Endothelial cell (in vitro differentiated cells): ENCODE measurements at places on chromosomes 2 and 18. TPM values are rescaled to one million over a fixed set of nuclear protein-coding genes. Genes with fewer than 3 reads are reported as not detected.

The CNGA3 gene
- total RNA-seq, result 0.10 TPM

The BCL11A gene
- total RNA-seq, result 9.6 TPM

The MATN3 gene
- total RNA-seq, result 8.9 TPM

GRCh38 chr2:59342166-59342565 is 1101.0 kb upstream of the FANCL start:
- no peak overlapping the region for H3K27ac ChIP-seq
- H3K4me1 ChIP-seq, result no peaks in the 10 kb centered on the region
- H3K4me3 ChIP-seq, result no peak overlapping the region
- H3K36me3 ChIP-seq, result no peaks in the 10 kb centered on the region

- H3K4me3 ChIP-seq, result no peak overlapping the region
- no peak for DNase-seq
- H3K27ac ChIP-seq, result no peak overlapping the region
- H3K36me3 ChIP-seq, result no peaks in the 10 kb centered on the region
- peaks cover 2% of the 10 kb centered on the region for H3K27me3 ChIP-seq
These were observed 1140.4 kb downstream of the LRP1B start for GRCh38 chr2:140990416-140990815.

DNA sequence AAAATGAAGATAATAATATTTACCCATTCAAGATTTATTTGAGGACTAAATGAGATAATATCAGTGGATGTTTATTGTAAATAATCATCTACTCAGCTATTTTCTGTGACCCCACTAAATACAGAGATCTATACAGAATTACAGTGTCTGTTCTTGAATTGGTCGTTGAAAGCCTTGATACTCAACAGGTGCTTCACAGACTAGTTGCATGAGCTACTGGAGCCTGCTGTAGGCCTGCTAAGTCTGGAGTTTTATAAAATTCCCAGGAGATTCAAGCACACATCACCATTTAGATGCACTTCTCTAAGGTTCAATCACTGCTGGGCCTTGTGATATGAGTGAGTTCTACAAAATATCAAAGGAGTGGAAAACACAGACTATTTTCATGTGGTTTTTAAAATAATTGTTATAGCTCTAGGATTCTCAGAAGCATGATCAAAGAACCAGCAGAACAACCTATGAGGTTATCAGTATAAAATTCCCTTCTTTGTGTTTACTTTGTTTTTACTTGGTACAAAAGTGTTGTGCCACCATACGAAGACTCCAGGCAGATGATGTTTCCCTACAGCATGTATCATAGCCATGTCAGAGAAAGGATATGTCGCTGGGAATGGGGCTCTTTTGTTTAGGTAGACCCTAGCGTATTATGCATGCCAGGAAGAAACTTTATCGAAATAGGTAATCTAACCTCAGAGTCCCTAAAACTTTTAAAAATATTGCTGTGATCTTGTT is 7.1 kb downstream of the SULT1C4 start:
- no peak overlapping the region for H3K4me3 ChIP-seq
- peaks cover 46% of the 10 kb centered on the region for H3K36me3 ChIP-seq
- H3K27ac ChIP-seq, result no peak overlapping the region
- H3K27me3 ChIP-seq, result peaks cover 1% of the 10 kb centered on the region
- H3K4me1 ChIP-seq, result peaks cover 27% of the 10 kb centered on the region
- no peak for DNase-seq

DNA sequence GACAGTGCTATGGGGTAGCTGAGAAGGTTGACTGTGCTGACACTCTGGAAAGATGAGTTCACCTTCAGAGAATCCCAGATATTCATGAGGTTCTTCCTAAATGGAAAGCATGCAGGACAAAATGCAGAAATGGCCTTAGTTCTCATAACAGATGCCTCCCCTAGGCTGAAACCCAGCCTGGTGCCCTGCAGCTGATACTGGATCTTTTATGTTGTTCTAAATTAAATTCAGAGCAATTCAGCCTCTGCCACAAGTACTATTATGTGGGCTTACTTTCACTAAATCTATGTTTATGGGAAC is 172.0 kb upstream of the SERPINE2 start:
- DNase-seq, result no peak
- no peak overlapping the region for H3K4me3 ChIP-seq
- H3K4me1 ChIP-seq, result peaks cover 19% of the 10 kb centered on the region
- peaks cover 4% of the 10 kb centered on the region for H3K27me3 ChIP-seq
- H3K27ac ChIP-seq, result no peak overlapping the region

DNA sequence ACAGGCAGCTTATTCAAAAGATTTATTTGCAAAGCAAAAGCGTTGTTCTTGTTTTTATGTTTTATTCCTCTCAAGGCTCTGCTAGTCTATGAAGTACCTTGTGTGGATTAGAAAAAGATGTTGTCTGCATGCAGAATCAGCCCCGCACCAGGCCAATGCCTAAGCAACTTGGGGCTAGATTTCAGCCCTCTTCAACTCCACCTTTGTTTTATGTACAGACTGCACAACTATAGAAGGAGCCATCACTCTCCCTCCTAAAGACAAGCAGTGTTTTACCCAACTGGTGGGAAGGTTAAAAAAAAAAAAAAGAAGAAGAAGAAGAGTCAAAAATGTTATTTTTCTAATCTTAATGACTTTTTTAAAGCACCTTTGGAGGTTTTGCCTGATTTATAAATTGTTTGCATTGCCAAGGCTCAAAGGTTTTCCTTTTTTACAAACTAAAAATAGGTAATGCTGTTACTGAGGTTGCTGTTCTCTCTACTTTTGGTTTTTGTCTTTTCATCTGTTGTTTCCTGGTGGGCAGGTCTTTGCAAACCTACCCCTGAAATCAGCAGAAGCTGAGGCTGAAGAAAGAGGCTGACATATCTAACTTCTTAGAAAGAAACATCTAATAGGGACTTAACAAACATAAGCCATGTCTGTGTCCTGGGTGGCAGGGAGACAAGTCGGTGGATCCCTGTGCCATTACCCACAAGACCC is 164.0 kb downstream of the SLC39A10 start:
- no peaks in the 10 kb centered on the region for H3K36me3 ChIP-seq
- H3K27ac ChIP-seq, result no peak overlapping the region
- no peak for DNase-seq
- H3K27me3 ChIP-seq, result no peaks in the 10 kb centered on the region

DNA sequence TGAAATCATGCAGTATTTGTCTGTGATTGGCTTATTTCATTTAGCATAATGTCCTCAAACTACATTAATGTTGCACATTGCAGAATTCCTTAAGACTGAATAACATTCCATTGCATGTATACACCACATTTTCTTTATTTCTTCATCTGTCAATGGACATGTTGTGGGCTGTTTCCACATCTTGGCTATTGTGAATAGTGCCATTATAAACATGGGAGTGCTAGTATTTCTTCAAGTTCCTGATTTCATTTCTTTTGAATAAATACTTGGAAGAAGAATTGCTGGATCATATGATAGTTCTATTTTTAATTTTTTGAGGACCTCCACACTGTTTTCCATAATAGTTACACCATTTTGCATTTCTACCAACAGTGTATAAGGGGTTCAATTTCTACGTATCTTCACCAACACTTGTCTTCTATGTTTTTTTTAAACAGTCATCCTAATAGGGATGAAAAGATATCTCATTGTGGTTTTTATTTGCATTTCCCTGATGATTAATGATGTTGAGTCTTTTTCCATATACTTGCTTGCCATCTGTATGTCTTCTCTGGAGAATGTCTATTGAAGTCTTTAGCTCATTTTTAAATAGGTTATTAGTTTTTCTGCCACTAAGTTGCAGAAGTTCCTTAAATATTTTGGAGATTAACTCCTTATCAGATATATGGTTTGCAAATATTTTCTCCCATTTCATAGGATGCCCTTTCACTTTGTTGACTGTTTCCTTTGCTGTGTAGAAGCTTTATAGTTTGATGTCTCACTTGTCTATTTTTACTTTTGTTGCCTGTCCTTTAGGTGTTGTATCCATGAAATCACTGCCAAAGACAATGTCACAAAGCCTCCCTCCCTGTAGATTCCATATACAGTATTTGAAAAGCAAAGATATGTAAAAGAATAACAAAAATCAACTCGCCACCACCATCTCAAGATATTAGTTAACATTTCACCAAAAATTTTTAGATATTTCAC is 14.6 kb downstream of the FBXO11 start:
- no peaks in the 10 kb centered on the region for H3K27me3 ChIP-seq
- H3K4me3 ChIP-seq, result no peak overlapping the region
- H3K36me3 ChIP-seq, result no peaks in the 10 kb centered on the region
- H3K27ac ChIP-seq, result no peak overlapping the region
- peaks cover 4% of the 10 kb centered on the region for H3K4me1 ChIP-seq

DNA sequence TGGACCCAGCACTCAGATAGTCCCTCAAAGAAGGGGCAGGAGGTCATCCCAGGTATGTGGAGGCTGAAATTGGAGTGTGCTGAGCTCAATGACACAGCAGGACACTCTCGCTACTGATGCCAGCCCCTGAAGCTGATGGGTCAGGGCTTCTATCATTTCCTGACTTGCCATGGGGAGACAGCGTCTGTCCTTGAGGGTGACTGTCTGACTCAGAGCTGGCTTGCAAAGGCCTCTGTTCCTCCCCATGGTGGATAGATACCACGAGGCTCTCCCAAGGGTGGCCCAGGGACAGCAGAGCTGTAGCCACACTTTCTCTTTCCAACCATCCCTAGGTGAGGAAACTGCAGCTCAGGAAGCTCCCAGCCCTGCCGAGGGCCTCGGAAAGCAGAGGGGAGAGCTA is 10.8 kb downstream of the ALPG start:
- no peak overlapping the region for H3K4me3 ChIP-seq
- DNase-seq, result no peak
- H3K27ac ChIP-seq, result no peak overlapping the region
- H3K4me1 ChIP-seq, result peaks cover 17% of the 10 kb centered on the region
- H3K36me3 ChIP-seq, result peaks cover 3% of the 10 kb centered on the region

DNA sequence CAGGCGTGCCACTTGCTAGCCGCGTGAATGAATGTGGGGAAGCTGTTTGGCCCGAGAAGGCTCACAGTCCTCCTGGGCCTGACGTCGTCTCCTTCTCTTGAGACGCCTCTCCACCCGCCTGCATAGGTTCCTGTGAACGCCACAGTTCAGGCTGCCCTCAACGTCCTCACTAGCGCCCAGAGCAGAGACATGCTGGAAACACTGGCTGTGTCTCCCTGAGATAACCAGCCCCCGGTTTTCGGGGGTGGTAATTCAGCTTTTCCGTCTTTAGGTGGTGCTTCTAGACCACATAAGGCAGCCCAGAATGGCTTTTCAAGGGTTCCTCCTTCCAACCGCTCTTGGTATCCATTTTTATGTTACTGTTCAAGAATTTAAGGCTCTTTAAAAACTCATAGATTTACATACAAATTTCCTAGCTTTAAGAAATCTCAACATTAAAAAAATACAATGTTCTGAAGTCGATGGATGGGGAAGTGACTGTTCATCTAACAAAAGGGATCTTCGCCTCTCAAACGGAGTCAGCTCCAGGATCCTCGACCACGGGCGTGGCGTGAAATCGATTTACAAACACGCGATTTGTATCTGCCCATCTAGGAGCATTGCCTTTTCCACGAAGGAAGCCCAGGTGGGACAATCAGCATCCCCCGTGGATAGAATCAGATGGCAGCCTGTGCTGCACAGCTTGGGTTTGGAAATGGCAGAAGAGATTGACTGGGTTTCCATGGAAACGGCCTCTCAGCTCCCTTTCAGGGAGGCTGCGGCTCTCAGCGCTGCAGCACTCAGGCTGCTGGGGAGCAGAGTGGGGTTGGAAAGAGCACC is 110.6 kb upstream of the PXDN start:
- peaks cover 4% of the 10 kb centered on the region for H3K27me3 ChIP-seq
- peaks cover 4% of the 10 kb centered on the region for H3K4me1 ChIP-seq
- H3K36me3 ChIP-seq, result peaks cover 5% of the 10 kb centered on the region
- H3K27ac ChIP-seq, result peak overlapping the region; percentile 65
- peak; percentile 64 for DNase-seq
- peak overlapping the region; percentile 86 for H3K4me3 ChIP-seq

DNA sequence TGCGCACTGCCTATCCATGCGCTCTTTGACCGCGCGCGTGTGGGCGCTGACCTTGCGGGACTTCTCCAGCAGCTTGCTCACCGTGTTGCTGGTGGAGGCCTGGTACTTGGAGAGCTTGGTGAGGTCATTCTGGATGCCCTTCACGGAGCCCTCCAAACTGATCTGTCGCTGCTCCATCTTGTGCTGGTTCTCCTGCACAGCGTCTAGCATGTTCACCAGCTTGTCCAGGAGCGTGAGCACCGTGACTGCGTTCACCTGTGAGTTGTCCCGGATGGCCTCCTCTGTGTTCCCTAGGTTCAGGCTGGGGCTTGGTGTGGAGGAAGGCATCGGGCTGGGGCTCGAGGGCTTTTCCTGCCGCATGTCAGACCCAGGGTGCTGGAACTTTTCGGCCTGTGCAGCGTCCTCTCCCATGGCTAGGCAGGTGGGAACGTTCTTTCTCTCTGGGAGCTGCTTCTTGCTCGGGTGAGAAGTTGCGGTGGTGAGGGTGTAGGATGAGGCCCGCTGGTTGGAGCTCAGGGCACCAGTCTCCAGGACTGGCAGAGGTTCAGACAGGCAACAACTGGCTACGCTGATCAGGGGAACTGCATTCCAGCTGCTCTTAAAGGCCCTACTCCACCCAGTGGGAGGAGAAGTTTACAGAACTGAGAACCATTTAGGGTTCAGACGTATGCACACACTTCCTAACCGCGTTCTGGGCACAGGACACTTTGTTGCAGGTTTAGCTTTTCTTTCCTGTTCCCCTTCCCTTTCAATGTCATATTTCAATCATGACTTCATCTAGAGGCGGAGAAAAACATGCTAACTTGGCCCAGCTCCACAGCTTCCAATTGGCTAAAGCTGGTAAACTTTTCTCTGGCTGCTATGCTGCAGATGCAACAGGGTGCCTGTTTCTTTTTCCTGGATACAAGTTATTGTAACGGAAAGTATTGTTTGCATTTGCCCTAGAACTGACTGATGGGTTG is at the start of gene CAVIN2:
Gene CAVIN2 (minus strand): TSS at position 574 of the 962 bp plus-strand sequence. CDS start 163 bp downstream, at position 411.
- peaks cover 37% of the 10 kb centered on the region for H3K4me1 ChIP-seq
- peaks cover 1% of the 10 kb centered on the region for H3K27me3 ChIP-seq
- no peak for DNase-seq
- no peaks in the 10 kb centered on the region for H3K36me3 ChIP-seq
- peak within 1 kb of the TSS; percentile 9 for H3K27ac ChIP-seq
- H3K4me3 ChIP-seq, result no peak within 1 kb of the TSS

DNA sequence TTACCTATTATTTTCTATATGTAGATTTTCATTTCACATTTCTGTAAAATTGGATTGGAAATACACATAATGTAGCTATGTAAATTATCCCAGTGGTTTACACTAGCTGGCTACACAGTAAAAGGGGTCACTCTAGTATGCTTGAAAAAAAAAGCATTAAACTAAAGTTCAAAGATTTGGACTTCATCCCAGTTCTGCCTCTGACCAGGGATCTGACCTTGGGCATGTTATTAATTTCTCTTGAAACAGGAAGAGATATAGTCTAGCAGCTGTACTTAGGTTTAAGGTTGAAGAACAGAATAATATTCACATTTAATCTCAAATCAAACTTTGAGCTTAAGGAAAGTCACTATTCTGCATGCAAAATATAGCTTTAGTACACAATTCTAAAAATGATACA is 64.5 kb upstream of the RPE start:
- no peak for DNase-seq
- no peaks in the 10 kb centered on the region for H3K27me3 ChIP-seq
- no peaks in the 10 kb centered on the region for H3K4me1 ChIP-seq
- no peak overlapping the region for H3K27ac ChIP-seq

GRCh38 chr2:101843471-101843870 is 146.0 kb downstream of the MAP4K4 start:
- H3K4me1 ChIP-seq, result peaks cover 32% of the 10 kb centered on the region
- peaks cover 15% of the 10 kb centered on the region for H3K27me3 ChIP-seq
